ENCODE measurements at places on chromosomes 5 and 9. TPM values are rescaled to one million over a fixed set of nuclear protein-coding genes. Genes with fewer than 3 reads are reported as not detected.

GRXCR2 gene
- total RNA-seq: not detected

ALDOB gene
- not detected for total RNA-seq

UBE2QL1 gene
- total RNA-seq: not detected

SERF1B gene
- 49.3 TPM for total RNA-seq

HSPA5 gene
- total RNA-seq: 204 TPM

DOCK2 gene
- total RNA-seq: 3.0 TPM

SLC36A2 gene
- total RNA-seq: not detected

CRHBP gene
- 0.45 TPM for total RNA-seq

CTNND2 gene
- not detected for total RNA-seq

PCDHGA8 gene
- total RNA-seq: 0.15 TPM

MCC gene
- 8.2 TPM for total RNA-seq

ANKRD34B gene
- not detected for total RNA-seq

ZNF354C gene
- total RNA-seq: 2.8 TPM

ZFYVE16 gene
- total RNA-seq: 9.1 TPM

DAPK1 gene
- total RNA-seq: 2.4 TPM

PCDHGC4 gene
- total RNA-seq: 0.17 TPM

POLR3G gene
- total RNA-seq: 14.6 TPM

ZNF454 gene
- 0.84 TPM for total RNA-seq

IRX2 gene
- 2.2 TPM for total RNA-seq

DNAJA1 gene
- 88.8 TPM for total RNA-seq

CCL28 gene
- 0.34 TPM for total RNA-seq

INSL6 gene
- total RNA-seq: not detected

TUSC1 gene
- 10.7 TPM for total RNA-seq

STPG3 gene
- total RNA-seq: not detected

SCGB3A2 gene
- not detected for total RNA-seq

TNFSF8 gene
- not detected for total RNA-seq

SHISAL2B gene
- not detected for total RNA-seq

KIF4B gene
- total RNA-seq: not detected

NCS1 gene
- 32.4 TPM for total RNA-seq

CCL27 gene
- not detected for total RNA-seq

CYSTM1 gene
- total RNA-seq: 12.3 TPM

ZNG1F gene
- total RNA-seq: 7.4 TPM

ZFR gene
- total RNA-seq: 47.9 TPM

PCDHA9 gene
- total RNA-seq: not detected

C9orf153 gene
- total RNA-seq: not detected

GABRA1 gene
- not detected for total RNA-seq

UGT3A2 gene
- not detected for total RNA-seq

IL13 gene
- not detected for total RNA-seq

TMEFF1 gene
- 1.3 TPM for total RNA-seq

MOB3B gene
- 0.17 TPM for total RNA-seq

Data from bronchus fibroblast of lung (primary cell).